NCI-H345 (cell line): ENCODE measurements at places on chromosomes 5 and 9.
A peak's percentile ranks its signal among the peaks of the same experiment; 100 is the strongest.

DNA sequence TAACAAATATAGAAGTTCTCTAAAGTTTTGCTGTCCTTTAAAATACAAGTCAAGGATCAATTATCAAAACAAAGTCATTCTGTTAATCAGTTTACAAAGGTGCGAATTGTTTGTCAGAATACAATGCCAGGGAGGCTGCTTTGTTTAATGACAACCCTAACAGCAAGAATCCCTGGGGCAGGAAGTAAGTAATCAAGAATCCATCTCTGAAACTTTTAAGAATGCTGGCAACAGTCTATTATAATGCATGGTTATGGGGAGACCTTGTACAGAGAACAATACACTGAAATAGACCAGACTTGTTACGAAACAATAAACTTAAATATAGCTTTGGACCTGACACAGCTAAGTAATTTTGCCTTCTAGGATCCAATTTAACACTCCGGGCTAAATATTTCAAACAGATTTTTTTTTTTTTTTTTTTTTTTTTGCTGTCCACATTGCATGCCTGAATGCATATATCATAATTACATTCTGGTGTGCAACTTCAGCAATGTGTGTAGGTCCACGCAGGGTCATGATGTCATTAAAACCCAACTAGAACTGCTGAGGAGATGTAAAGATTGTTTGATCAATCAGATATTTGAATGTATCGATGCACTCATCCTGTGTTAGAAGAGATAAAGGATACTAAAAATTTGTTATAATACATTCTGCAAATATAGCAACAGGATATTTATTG lies 421.3 kb downstream of the CETN3 start:
- no peak for DNase-seq

DNA sequence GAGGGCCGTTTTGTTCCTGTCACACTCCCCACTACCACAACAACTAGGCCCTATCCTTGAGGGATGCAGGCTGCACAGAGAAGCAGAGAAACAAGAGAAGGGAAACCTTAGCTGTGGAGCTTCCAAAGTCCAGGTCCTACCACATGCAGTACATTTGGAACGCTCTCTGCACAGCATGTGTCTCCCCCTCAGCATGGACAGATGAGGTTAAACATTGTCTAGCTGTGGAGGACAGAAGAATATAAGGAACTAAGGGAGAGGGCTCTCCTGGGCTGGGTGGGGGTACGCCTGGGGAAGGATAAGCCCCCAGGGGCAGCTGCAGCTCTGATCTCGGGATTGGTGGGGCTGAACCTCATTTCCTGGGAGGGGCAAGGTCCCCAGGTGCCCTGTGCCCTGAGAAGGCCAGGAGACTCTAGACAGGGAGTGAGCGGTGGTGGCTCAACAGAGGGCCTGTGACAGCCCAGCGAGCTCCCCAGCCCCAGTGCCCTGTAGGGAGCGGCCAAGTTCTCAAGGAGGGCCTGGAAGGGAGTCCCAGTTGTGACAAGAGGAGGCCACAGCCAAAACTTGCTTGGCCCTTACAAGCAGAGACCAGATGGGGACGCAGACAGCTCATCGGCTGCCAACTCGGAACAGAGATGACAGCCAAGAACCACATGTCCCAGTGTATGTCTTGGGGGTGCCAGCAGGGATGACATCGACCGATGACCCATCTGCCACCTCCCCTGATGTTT lies 30.1 kb downstream of the TSPAN17 start:
- DNase-seq, result no peak

DNA sequence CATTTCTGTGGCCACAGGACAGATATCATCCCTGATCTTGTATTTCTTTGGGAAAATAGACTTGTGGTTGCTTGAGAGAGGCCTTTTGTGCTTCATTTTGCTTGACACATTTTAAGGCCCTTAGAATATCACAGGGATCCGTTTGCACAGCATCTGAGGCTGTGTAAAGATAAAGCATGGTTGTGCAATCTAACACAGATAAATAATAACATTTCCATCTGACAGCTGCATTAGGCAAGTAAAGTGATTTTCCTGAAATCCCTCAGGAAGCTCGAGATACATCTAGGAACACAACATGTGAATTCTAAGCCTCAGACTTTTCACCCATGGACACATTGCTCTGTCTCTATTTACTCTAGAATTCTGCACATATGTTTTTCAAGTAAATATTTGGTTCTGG lies 212.8 kb upstream of the ADAMTSL1 start:
- peak; percentile 26 for DNase-seq

GRCh38 chr5:125012727-125013451 lies 266.4 kb upstream of the ZNF608 start:
- DNase-seq, result no peak

DNA sequence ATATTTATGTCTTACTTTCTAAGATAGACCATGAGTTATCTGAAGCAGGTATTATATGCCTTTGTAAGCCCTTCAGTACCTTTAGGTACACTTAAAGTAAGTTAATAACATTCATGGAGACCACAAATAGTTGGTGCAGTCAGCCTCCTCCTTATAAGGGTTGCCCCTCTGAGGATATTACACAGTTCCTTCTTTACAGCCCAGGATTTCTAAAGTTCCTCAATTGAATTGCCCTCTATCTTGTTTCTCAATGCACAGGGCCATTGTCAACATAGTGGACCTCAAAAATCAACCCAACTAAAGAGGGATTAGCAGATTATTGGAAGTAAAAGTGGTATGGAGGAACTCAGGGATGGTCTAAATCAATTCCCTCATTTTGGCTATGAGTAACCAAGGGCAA lies 50.3 kb downstream of the HMHB1 start:
- no peak for DNase-seq

DNA sequence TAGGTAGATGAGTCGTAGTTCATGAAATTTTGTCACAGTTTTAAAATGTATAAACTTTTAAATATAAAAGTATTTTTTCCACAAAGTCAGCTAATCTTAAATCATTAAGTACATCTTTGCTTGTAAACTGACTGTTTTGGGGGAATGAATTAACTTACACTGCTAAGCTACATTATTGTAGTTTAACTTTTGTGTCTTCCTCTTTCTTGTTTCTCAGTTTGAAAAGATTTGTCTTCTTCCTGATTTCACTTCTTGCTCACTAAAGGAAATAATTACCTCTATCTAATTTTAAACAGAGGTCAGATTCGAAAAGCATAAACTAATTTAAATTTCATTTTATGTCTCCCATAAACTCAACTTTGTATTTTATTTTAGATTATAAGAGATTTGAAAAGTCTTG lies 5.7 kb downstream of the NIPSNAP3B start:
- no peak for DNase-seq

GRCh38 chr5:123125962-123126732 lies 37.1 kb downstream of the PRDM6 start:
- DNase-seq, result no peak

DNA sequence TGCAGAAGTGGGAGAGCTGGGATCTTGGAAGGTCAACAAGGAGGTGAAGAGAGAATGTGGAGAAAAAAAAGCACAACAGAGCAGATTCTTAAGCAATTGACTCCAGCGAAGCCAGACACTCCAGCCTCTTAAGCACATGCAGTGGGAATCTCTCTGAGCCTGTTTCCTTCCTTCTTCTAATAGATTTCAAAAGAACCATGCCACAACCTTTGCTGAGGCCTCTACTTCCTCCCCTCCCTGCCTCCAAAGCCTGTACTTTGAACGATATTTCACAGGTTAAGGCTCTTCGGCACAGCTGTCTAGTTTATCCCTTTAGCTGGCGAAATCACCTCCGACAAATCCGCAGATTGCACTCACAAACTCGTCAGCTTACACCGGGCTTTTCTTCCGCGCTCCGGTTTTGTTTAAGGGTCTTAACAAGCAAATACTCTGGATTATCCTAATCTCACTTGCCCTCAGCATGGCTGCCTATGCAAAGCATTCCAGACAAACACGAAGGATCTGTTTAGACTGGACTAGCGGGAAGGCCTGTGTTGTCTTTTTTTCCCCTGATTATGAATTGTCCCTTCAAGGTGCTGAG lies 211.6 kb upstream of the PANK3 start:
- DNase-seq, result no peak

DNA sequence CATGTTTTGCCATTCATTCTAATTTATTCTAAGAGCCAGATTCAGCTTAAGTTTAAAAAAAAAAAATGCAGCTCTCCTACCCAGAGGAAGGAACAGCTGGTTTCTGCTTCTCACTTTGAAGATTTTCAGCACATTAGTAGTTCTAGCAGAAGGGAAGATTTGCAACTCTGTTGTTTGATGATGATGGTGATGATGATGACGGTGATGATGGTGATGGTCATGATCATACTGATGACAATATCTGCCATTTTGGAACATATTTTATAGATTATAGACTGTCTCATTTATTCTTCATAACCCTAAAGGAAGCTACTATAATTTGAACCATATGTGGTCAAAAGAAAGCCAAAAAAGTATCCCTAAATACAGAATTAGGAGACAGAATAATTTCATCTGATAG lies 7.9 kb upstream of the MED10 start:
- DNase-seq, result no peak

- no peak for DNase-seq
Measured at GRCh38 chr5:18378066-18378465, 743.8 kb downstream of the TAF11L14 start.

DNA sequence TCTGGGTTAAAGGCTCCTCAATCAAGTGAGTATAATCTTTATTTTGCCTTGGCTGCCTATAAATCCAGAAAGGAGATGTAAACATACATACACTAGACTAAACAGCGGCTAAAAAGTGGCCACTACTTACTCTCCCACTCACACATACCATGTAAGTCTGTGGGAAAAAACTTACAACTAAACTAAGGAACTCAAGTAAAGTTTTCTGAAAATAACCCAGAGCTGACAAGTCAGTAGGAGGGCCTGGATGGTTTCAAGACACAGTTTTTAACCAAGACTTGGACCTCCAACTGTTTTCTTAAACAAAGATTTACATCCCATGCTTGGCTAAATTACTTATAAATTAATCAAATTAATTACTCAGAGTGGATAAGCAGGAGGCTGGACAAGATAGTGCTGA lies 64.5 kb downstream of the CEP120 start:
- DNase-seq, result no peak

GRCh38 chr9:19665146-19665863 lies 123.5 kb downstream of the SLC24A2 start:
- no peak for DNase-seq

DNA sequence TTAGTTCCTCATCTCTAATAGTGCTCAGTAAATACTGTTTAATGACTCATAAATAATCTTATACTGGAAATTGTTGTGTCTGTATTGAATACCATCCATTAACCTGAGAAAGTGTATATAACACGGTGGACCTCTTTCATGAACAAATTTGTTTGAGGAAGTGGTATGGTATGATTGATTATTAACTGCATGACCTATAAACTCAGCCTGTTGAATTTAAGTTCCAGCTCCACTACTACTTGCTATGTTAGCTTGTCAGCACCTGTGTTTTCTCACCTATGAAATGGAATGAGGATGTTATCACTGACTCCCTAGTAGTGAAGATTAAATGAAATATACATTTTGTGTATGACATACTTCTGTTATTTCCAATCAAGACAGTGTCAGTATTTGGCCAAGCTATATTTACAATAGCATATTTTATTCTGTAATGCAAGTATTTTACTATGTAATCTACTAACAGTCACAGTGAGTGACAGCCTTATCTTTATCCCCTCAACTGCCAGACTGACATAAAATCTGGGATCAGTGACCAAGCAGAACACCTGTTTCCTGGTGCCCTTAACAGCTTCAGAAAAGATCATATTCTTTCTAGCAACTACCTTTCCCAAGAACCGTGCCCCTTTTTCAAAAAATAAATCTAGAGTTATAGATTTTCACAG lies 77.3 kb upstream of the ITGA1 start:
- DNase-seq, result no peak

DNA sequence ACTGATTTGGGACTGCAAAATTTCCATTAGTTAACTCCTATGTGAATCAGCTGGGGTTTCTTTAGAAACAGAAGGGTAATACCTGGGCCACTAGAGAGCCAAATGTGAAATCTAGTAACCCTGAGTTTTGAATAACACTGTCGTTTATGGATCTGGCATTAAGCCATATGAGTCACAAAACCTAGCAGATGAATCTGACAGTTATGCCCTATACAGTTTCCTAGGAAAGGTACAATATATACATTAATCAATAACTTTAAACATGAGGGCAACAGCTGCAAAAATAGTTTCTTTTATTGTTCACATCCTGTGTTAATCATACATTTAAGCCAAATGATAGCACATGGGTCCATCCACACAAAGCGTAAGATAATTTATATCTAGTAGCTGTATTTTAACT lies 56.9 kb downstream of the PAM start:
- DNase-seq, result peak; percentile 70

DNA sequence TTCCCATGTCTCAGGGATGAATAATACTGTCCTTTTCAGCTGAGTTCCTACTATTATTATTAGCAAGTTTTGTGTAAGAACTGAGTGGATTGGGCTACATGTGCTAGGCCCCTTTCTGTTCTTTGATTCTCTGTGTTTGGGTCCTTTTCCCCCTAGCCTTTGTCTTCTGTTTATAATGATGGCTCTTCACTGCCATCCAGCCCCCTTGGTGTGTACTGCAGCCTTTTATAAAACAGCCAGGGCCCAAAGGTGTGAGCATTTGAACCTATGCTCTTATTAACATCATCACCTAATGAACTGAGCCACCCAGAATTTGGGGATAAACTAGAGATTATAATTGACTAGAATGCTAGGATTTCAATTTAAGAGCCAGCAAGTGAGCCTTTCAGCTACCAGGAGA lies 52.6 kb downstream of the PLAC8L1 start:
- DNase-seq, result no peak

- no peak for DNase-seq
Measured at GRCh38 chr5:119032656-119033055, 38.2 kb upstream of the DMXL1 start.

GRCh38 chr9:9352877-9353481 lies 1259.8 kb downstream of the PTPRD start:
- DNase-seq, result peak; percentile 2

DNA sequence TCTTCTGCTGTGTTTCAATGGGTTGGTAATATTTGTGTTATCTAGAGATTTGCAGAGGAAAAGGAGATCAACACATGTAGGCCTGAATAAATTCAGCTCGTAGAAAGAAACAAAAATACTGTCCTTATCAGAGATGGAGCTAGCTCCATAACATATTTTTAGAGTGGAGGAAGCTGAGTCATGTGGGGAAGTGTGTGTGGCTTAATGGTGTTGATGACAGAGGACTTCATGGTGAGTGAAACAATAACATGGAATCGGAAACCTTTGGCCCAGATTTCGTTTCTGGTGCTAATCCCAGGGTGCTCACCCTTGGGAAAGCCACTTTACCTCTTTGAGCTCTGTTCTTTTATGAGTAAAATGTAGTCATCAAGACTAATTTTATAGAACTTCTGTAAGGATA lies 825.0 kb downstream of the TLR4 start:
- DNase-seq, result no peak
